ENCODE measurements at places on chromosomes 12 and 14.

- DNase-seq: no peak
Measured at GRCh38 chr14:104472536-104473243, 106.9 kb upstream of the C14orf180 start.

DNA sequence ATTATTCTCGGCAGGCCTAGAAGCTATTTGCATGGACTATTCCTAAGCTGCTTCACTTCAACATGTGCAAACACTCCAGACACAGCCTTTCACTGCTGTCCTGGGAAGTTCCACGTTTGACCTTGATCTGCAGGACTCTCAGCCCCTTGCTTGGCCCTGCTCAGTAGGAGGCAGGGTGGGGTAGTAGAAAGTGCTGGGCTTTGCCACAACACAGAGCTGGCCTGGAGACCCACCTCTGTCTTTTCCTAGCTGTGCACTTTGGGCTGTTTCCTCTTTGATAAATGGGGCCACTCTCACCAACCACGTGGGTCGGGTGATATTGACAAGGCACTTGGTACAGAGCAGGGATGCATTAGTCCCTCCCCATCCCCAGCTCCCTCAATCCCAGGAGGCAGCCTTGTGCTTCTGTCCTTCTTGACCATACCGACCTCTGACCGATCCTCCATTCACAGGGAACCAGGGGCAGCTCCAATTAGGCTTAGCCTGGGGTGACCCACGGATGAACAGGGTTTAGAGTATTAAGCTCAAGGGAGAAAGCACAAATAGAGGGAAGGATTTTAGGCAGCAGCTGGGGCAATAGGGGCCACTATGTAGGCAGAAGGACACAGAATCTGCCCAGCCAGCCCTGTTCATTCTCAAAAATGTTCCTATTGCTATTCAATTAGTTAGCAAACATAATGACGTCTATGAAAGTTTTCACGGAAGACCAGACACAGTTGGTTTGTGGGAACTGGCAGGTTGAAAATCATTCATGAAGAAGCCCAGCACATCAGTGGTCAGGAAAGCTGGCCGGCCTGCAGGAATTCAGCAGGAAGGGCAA, 63.3 kb downstream of the SYNE3 start:
- no peak for DNase-seq

DNA sequence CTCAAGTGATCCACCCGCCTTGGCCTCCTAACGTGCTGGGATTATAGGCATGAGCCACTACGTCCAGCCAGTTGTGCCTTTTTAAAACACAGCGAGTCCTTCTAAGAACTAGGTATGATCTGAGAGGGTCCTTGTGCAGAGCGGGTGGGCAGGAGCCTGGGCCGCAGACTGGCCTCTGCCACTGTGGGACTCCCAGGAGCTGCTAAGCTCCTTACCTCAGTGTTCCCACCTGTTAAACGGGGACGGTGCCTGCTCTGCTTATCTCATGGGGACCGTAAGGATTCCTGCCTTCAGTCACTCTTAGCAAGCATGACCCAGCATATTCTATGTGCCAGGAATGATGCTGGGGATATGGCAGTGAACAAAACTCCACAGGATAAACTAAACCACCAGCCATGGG, 136.9 kb downstream of the RBM19 start:
- DNase-seq: no peak

DNA sequence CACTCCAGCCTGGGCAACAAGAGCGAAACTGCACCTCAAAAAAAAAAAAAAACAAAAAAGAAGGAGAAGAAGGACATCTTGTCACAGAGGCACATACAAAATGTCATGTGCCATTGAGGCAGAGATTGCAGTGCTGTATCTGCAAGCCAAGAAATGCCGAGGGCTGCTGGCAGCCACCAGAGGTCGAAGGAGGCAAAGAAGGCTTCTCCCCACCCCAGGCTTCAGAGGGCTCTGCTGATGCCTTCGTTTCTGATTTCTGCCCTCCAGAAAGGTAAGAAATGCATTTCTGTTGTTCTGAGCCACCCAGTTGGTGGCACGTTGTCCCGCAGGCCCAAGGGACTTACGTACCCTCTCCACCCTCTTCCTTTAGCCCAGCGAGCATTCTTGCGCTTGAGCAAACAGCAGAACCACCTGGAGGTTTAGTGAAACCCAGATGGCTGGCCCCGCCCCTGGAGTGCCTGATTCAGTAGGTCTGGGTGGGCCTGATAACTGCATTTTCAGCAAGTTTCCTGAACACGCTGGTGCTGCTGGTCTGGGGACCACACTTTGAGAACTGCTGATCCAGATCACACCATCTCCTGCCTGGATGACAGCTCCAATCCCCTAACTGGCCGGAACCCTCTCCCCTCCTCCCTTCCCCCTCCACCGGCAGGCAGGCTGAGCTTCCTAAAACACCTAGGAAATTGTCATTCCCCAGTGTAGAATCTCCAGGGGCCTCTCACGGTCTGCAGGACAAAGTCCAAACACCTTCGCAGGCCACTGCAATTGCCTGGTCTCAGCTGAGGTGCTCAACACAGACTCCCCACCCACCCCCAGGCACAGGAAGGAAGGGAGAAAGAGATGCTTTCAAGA, 21.1 kb upstream of the SCARB1 start:
- DNase-seq: no peak

Data from skin of body (tissue), 3 donors.